ENCODE measurements at places on chromosomes 1 and 21.
A peak's percentile ranks its signal among the peaks of the same experiment; 100 is the strongest.

DNA sequence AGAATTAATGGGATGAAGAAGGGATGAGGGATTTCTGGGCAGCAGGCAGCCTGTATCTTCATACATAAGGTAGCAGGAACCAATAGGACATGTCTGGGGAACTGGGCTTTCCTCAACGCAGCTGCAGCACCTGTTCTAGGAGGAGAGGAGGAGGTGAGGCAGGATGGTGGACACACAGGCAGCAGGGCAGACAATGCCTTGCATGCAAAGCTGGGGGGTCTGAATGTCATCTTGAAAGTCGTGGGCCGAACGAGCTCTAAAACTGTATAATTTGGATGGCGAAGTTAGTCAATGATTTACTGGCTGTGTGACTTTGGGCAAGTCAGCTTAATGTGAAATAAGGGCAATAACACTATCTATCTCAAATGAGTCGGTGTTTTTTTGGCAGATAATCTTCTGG, 124.4 kb downstream of the BEND5 start:
- DNase-seq = no peak

GRCh38 chr1:93822730-93823425, 56.1 kb downstream of the DNTTIP2 start:
- DNase-seq = no peak

GRCh38 chr1:9362488-9362887, 69.8 kb downstream of the SPSB1 start:
- DNase-seq = no peak

- no peak for DNase-seq
Measured at GRCh38 chr1:209229494-209230061, 353.9 kb upstream of the CAMK1G start.

DNA sequence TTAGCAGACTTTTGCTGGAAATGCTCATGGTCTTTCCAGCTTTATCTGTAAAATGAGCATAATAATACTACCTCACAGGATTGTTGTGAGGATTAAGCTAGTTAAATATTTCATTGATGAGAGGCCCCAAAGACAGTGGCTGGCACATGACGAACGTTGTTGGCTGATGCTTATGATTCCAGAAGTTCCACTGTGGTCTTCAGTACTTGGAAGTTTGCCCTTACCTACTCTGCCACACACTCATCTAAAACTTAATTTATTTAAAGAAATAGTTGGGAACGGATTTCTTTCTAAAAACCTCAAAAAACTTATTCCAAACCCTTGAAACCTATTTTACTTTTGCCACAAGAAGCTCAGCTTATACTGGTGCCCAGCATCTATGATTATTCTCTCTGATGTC, 170.7 kb downstream of the DHRS3 start:
- DNase-seq = peak; percentile 63

GRCh38 chr1:46301808-46302640, 1.4 kb downstream of the LRRC41 start:
- no peak for DNase-seq

DNA sequence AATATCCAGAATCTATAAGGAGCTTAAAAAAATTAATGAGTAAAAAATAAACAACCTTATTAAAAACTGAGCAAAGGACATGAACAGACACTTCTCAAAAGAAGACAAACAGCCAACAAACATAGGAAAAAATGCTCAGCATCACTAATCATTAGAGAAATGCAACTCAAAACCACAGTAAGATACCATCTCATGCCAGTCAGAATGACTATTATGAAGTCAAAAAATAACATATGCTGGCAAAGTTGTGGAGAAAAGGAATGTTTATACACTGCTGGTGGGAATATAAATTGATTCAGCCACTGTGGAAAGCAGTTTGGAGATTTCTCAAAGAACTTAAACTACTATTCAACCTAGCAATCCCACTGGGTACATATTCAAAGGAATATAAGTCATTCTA, 25.3 kb downstream of the PIGK start:
- no peak for DNase-seq

- DNase-seq = no peak
Measured at GRCh38 chr1:244403431-244403830, 48.3 kb downstream of the ADSS2 start.

DNA sequence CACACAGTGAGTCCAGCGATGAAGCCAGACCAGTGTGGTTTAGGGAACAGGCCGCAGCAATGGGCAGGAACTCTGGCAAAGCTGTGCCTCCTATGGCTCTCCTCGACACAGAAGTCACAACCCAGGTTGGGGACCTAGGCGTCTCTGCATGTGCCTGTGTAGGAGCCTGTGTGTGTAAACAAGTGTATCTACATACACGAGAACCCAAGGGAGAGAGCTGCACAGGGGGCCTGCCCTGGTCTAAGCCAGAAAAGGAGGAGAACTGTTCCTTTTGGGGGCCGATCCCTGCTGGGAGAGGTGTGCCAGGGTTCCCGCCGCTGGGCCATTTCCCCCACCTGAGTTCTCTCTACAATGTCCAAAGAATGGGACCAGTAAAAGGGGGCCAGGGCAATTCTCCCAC, 56.0 kb downstream of the CD247 start:
- no peak for DNase-seq

DNA sequence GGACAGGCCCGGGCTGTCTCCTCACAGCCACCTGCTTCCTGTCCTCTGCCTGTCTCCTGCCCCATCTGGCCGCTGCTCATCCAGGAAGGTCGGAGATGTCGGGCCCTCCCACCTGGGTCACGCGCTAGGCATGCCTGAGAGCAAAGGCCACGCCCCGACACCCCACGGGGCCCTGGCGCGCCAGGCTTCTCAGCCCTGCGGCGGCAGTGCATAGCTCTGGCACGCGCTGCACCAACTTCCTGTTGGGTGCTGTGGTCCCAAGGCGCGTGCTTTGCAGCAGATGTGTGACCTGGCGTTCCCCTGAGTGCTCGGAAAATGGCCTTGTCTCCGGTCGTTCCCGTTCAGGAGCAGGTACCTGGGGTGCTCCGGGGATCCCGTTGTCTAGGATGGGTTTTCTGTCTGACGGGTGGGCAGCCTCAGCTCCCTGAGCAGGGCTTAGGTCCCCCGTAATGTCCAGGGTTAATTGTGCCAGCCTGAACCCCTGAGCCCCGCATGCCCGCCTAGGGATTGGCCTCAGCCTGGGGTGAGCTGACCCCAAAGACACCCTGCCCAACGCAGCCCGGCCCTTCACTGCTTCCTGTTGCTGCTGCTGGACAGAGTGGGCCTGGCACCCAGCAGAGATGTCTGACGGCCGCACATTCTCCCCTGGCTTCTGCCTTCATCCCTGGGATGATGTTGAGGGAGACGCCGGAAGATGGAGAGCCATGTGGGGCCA, 19.4 kb upstream of the KCNAB2 start:
- DNase-seq = no peak

DNA sequence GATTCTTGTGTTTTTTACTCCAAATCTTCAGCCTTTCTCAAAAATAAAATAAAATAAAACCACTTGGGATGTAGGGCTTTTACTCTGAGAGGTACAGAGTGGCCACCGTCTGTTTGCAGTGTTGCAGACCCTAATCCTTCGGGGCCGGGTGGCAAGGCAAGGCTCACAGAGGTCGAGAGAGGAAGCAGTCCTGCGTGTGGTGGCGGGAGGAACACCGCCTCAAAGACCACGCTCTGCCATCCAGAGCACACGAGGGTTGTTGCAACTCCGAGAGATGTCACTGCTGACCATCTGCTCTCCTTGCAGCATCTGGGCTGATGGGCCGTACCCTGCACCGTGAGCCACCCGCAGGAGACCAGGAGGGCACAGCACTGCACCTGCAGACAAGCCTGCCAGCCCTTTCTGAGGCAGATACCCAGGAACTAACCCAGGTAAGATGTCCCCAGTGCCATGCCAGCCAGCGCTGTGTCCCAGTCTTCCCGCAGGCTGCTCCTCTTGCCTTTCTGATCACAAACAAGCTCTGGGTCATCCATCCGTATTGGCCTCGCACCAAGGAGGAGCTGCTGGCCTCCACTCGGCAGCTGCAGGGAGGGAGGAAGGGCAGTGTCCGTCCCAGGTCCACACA, 31.5 kb downstream of the SNAP47 start:
- DNase-seq = no peak

GRCh38 chr1:12407050-12407961, 177.5 kb downstream of the VPS13D start:
- DNase-seq = no peak

DNA sequence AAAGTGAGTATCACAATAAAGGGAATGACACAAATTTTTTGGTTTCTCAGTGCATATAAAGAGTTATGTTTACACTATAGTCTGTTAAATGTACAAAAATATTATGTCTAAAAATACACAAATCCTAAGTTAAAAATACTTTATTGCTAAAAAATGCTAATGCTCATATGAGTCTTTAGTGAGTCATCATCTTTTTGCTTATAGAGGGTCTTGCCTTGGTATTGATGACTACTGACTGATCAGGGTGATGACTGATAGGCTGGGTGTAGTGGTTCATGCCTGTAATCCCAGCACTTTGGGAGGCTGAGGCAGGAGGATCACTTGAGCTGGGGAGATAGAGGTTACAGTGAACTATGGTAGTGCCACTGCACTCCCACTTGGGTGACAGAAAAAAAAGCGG, 12.9 kb upstream of the NUF2 start:
- no peak for DNase-seq

- peak; percentile 29 for DNase-seq
Measured at GRCh38 chr1:99727575-99728185, 38.8 kb downstream of the FRRS1 start.

GRCh38 chr1:115445090-115445489, 107.0 kb upstream of the NGF start:
- DNase-seq = no peak

DNA sequence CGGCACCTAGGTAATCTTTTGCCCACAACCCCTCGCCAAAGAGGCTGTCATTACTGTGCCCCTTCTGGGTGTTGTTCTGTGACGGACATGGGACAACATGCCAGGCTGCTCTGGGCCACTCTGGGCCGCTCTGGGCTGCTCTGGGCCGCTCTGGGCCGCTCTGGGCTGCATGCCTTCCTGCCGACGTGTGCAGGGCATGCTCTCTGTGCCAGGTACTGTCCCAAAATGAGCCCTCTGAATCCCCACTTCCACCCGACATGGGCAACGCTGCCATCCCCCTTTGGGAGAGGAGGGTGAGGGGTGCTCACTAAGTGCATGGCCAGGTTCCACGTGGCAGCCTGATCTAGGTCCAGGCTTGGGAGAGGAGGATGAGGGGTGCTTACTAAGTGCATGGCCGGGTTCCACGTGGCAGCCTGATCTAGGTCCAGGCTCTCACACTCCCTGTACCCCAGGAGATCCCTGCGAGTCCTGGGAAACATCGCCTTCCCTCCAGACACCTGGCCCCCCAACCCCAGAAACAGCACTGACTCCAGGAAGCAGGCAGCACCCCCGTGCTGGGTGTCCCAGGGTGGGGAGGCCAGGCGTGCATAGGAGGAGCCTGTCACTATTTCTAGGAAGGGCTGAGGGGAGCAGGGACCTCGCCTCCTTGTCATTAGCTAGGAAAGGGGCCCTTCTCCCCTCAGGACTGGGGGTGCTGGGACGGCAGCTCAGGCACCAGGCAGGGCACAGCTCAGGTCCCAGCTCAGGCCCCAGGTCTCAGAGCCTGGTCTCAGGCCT, 16.5 kb downstream of the TTC34 start:
- DNase-seq = no peak

DNA sequence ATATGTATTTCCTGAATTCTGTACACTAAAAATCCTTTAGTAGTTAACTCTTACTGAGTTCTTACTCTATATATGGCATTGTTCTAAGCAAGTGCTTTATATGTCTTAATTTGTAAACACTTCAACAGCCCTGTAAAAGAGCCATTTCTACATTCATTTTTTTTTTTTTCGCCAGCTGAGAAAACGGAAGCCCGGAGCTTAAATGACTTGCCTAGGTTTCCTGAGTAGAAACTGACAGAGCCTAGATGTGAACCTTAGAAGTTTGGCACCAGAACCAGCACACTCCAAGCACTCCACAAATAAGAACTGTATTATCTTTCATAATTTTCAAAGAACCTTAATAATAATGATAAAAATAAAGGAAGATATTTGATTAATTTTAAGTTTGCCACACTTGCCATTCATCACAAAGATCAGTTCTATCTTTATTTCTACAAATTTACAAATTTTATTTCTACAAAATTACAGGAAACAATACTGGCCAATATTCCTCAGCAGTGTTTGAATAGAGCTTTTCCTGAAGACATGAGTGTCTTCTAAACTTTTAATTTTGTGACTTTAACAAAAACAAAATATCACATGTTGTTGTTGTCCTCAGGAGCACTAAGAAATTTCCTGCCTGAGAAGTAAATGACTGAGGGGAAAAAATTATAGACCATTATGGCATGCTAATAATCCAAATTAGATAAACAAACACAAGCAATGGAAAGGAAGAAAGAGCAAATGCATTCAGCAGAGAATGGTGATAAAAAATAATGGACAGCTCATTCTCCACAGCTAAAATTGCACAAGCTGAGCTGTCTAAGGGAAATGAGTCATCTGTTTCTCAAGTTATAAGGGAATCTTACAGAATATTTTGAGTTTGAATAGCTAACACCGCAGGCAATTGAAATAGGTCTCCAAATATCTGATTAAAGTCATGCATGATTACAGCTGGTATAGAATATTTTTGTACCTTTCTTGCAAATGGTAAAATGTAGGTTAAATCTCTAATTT, 71.2 kb downstream of the DPYD start:
- peak; percentile 39 for DNase-seq

DNA sequence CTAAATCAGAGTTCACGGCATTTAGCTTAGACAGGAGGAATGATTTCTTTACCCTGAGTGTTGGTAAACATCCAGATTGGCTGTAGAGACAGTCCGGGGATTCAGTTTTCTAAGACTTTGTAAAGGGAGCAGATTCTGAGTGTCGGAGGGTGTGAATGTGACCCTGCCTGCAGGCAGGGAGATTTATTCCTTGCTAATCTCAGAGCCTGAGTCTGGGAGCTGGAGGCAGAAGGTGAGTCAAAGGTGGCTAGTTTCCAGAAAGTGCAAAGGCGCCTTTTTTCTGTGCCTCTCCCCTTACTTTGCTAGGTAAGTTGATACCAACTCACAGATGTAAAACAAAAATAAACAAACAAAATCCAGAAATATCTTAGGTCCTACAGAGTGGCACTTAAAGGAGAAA, 11.7 kb downstream of the ATP1B1 start:
- DNase-seq = no peak

DNA sequence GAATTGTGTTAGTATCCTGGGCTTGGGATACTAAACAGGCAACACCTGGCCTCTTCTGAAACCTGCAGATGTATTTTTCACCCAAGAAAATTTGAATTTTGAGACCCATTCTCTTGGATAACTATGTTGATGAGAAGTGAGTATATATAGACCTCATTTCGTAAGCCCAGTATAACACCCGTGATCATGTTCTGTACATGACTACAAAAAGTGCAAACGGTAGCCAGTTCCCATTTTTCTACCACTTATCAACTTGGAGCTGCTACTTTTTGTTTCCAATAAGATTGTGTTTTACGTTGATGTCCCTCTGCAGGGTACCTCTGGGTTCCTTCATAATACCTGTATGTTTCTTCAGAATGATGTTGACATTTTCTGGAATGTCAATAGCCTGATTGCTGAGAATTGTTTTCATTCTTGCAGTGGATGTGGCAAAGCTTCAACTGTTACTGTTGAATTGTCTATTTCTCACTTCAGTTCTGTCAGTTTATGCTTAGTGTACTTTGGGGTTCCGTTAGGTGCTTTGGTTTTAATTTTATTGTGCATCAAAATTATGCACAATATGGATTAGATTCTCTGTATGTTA, 48.1 kb downstream of the ZFYVE9 start:
- no peak for DNase-seq
